NCI-H1417 treated with DMSO at 0.1 percent for 48 hours (cell line): ENCODE measurements at places on chromosomes 7 and 10.

GRCh38 chr10:32379318-32379949 lies 32.5 kb upstream of the EPC1 start:
- DNase-seq: peak; percentile 58

GRCh38 chr10:13716081-13717071 lies 129.6 kb downstream of the PRPF18 start:
- DNase-seq: no peak

GRCh38 chr10:60989400-60989876 lies 45.5 kb upstream of the RHOBTB1 start:
- no peak for DNase-seq

GRCh38 chr7:135258585-135258984 lies 24.9 kb downstream of the STRA8 start:
- no peak for DNase-seq

GRCh38 chr10:58588673-58589265 lies 76.1 kb downstream of the BICC1 start:
- no peak for DNase-seq

DNA sequence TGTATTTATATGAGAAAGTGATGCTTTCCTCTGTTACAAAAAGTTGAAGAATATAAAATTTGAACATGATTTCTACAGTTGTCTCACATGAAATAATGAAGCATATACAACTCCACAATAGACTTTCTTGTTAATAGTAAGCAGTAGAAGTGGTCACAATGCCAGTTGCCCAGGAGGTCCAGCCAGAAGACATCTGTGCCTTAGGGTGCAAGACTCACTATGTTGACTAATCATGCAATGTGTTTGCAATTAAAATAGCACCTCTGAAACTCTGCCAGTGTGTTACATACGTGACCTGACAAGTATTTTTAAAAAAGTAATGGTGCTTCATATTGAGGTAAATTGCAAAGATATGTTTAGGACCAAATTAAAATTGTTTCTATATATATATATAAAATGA lies 547.2 kb downstream of the ETV1 start:
- no peak for DNase-seq
